ENCODE measurements at places on chromosomes 2 and 18. TPM values are rescaled to one million over a fixed set of nuclear protein-coding genes. Genes with fewer than 3 reads are reported as not detected.

ANKRD62 gene
- not detected for total RNA-seq

DNA sequence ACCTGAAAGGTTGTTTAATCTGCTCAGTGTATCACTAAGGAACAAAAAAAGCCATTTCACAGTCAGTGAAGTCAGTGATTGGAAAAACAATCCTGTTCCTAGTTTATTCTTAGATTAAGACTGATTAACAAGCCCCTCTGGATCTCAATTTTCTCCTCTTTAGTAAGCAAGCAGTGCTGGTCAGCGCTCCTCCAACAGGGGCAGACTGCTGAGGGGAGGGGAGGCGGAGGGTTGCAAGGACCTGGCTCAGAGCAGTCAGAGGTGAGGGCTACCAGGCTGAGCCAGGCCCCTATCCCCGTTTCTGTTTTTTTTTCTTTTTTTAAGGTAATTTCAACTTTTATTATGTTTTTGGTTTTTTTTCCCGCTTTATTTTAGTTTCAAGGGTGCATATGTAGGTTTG is 24.7 kb upstream of the KCNS3 start:
- no peaks in the 10 kb centered on the region for H3K27me3 ChIP-seq
- no peaks in the 10 kb centered on the region for H3K36me3 ChIP-seq
- no peaks in the 10 kb centered on the region for H3K4me1 ChIP-seq

C2orf66 gene
- total RNA-seq, result 0.05 TPM

GRCh38 chr2:118232796-118233195 is 144.5 kb downstream of the INSIG2 start:
- DNase-seq, result no peak
- no peak overlapping the region for H3K4me3 ChIP-seq
- H3K36me3 ChIP-seq, result no peaks in the 10 kb centered on the region
- no peaks in the 10 kb centered on the region for H3K4me1 ChIP-seq

SETBP1 gene
- total RNA-seq, result 12.6 TPM

DNA sequence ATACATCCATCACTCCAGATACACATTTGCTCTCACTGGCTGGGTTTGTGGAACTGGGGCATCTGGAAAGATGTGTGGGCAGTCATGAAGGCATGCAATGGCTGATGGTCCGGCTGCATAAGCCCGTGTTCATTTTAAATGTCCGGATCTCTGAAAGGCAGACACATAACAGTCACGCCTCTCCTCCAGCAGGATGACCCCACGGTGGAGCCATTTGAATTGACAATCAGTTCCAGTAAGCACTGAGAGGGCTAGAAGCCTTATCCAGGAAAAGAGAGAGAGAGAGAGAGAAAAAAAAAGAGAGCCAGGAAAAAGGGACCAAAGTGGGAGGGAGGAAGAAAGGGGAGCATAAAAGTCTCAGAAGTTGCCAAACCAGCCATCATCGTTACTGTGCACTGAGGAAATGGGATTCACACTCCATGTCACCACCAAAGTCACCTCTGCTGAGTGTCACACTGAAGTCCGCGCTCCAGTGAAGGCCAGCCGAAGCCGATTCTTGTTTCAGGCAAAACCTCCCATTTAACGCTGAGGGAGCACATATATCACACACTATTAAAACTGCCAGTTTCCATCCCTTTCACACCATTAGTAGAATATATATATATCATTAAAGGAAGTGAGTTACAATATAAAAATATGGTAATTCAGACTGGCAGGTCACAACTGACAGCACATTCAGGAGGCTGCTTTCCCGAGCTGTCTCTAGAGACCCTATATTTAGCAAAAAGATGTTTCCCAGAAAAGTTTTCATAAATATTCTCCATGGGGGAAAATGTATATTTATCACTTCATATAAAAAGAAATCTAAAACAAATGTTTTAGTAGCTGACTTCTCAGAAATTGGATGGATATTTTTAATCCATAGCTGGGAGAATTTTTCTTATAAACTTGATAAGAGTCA is 142.0 kb downstream of the ACTR3 start:
- DNase-seq, result no peak
- H3K27me3 ChIP-seq, result peaks cover 6% of the 10 kb centered on the region

- no peak overlapping the region for H3K4me3 ChIP-seq
- H3K4me1 ChIP-seq, result 0 out of 2 replicates have a peak, but pooled peaks cover 3% of the 10 kb centered on the region
- H3K36me3 ChIP-seq, result peaks cover 12% of the 10 kb centered on the region
- DNase-seq, result no peak
- H3K27me3 ChIP-seq, result no peaks in the 10 kb centered on the region
Observed at GRCh38 chr2:188526701-188527100, 235.0 kb downstream of the GULP1 start.

GRCh38 chr2:26618611-26619010 is 22.6 kb downstream of the CIB4 start:
- no peak overlapping the region for H3K4me3 ChIP-seq
- H3K36me3 ChIP-seq, result no peaks in the 10 kb centered on the region
- H3K27me3 ChIP-seq, result peaks cover 17% of the 10 kb centered on the region
- H3K4me1 ChIP-seq, result no peaks in the 10 kb centered on the region
- DNase-seq, result no peak

DNA sequence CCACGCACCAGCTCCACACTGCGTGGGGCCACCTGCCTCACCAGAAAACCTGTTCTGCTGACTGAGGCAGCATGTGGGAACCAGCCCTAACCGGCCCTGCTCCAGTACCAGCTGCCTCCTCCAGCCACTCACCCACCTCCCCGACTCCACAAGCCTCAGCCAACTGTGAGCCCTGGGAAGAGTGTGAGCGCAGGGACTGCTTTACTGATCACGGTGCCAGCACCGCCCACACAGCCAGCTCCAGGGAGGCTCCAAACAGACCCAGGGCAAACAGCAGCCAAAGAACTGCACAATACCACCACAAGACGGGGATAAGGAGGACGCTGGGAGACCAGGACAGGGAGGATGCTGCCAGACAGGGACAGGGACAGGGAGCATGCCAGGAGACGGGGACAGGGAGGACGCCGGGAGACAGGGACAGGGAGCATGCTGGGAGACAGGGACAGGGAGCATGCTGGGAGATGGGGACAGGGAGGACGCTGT is 28.4 kb downstream of the EIPR1 start:
- DNase-seq, result no peak
- H3K27me3 ChIP-seq, result no peaks in the 10 kb centered on the region
- peaks cover 17% of the 10 kb centered on the region for H3K36me3 ChIP-seq
- no peak overlapping the region for H3K4me3 ChIP-seq
- H3K4me1 ChIP-seq, result no peaks in the 10 kb centered on the region

DNA sequence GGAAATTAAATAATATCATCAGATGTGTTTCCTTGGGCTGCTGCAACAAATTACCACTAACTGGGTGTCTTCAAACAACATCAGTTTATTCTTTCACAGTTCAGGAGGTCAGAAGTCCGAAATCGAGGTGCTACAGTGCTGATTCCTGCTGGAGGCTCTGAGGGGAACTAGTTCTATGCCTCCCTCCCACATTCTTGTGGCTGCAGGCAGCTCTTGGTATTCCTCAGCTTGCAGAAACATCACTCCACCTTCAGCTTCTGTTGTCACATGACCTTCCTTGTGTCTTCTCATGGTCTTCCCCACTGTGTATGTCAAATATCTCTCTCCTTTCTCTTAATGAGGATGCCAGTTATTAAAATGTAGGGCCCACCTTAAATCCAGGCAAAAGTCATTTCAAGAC is 29.3 kb upstream of the DCC start:
- no peak overlapping the region for H3K27ac ChIP-seq
- no peak for DNase-seq
- no peaks in the 10 kb centered on the region for H3K36me3 ChIP-seq
- H3K4me3 ChIP-seq, result no peak overlapping the region
- no peaks in the 10 kb centered on the region for H3K27me3 ChIP-seq

- DNase-seq, result no peak
- H3K36me3 ChIP-seq, result peaks cover 44% of the 10 kb centered on the region
- no peaks in the 10 kb centered on the region for H3K27me3 ChIP-seq
- no peak overlapping the region for H3K27ac ChIP-seq
- H3K4me3 ChIP-seq, result no peak overlapping the region
Observed at GRCh38 chr2:219569041-219569440, 2.3 kb downstream of the OBSL1 start.

TRIM43 gene
- not detected for total RNA-seq

GRCh38 chr2:12081481-12082210 is 335.2 kb downstream of the LPIN1 start:
- no peak for DNase-seq
- no peak overlapping the region for H3K27ac ChIP-seq
- H3K27me3 ChIP-seq, result no peaks in the 10 kb centered on the region
- no peaks in the 10 kb centered on the region for H3K36me3 ChIP-seq
- no peak overlapping the region for H3K4me3 ChIP-seq

GRCh38 chr2:6827566-6828298 is 38.0 kb downstream of the CMPK2 start:
- no peaks in the 10 kb centered on the region for H3K36me3 ChIP-seq
- H3K27ac ChIP-seq, result no peak overlapping the region
- H3K4me3 ChIP-seq, result no peak overlapping the region
- no peaks in the 10 kb centered on the region for H3K27me3 ChIP-seq

ASB18 gene
- total RNA-seq, result 1.1 TPM

VIT gene
- total RNA-seq, result 0.31 TPM

GRCh38 chr18:14189858-14190257 is 57.6 kb upstream of the ZNF519 start:
- no peaks in the 10 kb centered on the region for H3K27me3 ChIP-seq
- no peaks in the 10 kb centered on the region for H3K36me3 ChIP-seq
- H3K27ac ChIP-seq, result no peak overlapping the region
- H3K4me1 ChIP-seq, result no peaks in the 10 kb centered on the region

NT5DC4 gene
- total RNA-seq, result not detected

RGPD5 gene
- total RNA-seq, result 21.0 TPM

DNA sequence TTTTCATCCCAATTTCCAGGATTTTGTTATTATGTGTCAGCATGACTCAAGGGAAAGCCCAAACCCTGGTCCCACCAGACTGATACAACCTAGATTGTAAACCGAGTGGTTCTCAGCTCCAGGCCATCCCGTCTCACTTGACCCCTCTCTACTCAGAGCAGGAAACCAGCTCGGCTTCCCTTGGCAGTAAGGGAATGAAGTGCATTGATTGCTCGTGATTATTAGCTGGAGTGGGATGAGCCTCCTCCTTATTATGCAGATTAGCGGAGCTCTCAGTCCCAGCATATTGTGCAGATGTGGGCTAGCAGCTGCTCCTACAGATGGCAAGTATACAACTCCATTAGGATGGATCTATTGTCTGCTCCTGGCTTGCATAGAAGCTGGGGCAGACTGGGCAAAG is 167.6 kb downstream of the LNPK start:
- no peaks in the 10 kb centered on the region for H3K27me3 ChIP-seq
- no peaks in the 10 kb centered on the region for H3K36me3 ChIP-seq
- peaks cover 23% of the 10 kb centered on the region for H3K4me1 ChIP-seq
- no peak overlapping the region for H3K4me3 ChIP-seq
- no peak for DNase-seq

- no peaks in the 10 kb centered on the region for H3K36me3 ChIP-seq
- H3K4me3 ChIP-seq, result no peak overlapping the region
- H3K4me1 ChIP-seq, result no peaks in the 10 kb centered on the region
- no peak overlapping the region for H3K27ac ChIP-seq
- peaks cover 7% of the 10 kb centered on the region for H3K27me3 ChIP-seq
Observed at GRCh38 chr2:96093528-96093927, 22.8 kb downstream of the ADRA2B start.

DNA sequence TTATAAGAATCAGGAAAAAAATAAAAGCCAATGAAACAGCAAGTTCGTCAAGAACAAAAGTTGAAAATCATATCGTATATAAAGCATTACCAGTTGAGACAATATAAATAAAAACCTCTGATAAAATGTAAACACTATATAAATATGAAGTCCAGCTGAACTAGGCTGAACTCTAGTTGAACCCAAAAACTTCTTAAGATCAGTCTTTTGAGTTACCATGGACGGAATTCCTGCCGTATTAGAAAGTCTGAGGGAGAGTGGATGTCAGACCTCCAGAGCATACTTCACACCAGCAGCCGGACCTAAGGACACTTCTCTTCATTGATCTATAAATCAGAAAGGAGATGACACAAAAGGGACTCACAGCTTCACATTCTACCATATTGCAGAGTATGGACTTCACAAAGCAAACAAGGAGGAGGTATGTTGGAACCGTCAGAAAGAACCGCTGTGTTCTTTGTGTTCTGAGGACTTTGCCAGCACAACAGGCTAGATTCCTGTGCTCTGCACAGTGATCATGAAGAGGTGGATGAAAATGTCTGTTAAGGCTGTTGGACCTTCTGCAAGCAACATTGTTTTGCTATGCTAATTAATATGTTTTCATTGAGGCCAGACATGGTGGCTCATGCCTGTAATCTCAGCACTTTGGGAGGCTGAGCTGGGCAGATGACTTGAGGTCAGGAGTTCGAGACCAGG is 67.2 kb upstream of the SP5 start:
- H3K4me3 ChIP-seq, result no peak overlapping the region
- H3K27ac ChIP-seq, result no peak overlapping the region
- no peaks in the 10 kb centered on the region for H3K36me3 ChIP-seq
- no peak for DNase-seq

DNA sequence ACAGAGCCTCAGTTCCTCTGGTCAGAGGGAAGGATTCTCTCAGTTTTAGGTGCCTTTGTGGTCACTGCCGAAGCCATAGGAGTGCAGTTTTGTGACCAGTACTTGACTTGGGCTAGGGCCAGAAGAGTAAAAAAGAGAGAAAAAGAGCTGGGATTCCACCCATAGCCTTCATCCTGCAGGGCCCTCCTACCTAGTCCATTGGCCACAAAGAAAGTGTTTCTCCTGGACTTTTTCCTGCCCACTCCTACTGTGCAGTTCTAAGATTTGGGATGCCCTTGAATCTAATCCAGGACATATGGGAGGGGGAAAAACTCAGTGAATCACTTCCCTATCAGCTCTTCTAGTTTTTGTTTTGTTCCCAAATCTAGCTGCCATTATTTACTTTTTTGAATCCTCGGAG is 26.0 kb downstream of the FAM117B start:
- no peak for DNase-seq
- H3K36me3 ChIP-seq, result no peaks in the 10 kb centered on the region
- no peak overlapping the region for H3K27ac ChIP-seq
- H3K4me1 ChIP-seq, result no peaks in the 10 kb centered on the region

DNA sequence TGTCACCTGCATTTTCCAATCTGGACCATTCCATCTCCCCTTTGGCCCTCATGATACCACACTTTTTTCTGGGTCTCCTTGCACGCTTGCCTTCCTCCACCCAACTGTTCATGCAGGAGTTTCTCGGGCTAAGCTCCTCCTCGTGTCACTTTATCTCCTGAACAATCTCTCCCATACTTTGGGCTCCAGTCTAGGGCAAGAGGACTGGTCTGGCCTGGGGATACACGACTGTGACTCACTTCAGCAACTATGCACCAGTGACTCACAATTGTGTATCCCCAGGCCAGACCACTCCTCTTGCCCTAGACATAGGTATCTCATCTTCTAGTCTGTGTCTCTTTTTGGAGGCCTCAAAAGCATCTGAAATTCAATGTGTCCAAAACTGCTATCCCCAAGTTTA is 149.4 kb upstream of the PTPRM start:
- H3K27me3 ChIP-seq, result no peaks in the 10 kb centered on the region
- no peak overlapping the region for H3K4me3 ChIP-seq
- DNase-seq, result no peak
- no peak overlapping the region for H3K27ac ChIP-seq
- no peaks in the 10 kb centered on the region for H3K36me3 ChIP-seq
- H3K4me1 ChIP-seq, result no peaks in the 10 kb centered on the region

ADRA2B gene
- total RNA-seq, result not detected
